Right renal pelvis (tissue), 4 donors: ENCODE measurements at places on chromosomes 7 and 10.

DNA sequence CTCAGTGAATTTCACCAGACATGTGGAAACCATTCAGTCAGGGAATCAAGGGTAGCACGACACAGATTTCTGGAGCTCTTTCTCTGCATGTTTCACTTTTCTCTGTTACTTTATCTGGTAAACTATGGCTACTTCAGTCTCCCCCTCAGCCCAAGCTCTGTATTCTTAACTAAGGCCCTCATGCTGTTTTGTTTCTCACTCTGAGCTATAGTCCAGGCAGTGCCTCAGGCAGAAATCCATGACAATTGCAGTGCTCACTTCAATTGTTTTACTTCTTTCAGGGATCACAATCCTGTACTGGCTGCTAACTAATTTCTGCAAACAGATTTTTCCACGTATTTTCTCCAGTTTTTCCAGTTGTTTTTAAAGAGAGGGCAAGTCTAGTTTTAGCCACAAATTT, 1599.9 kb upstream of the LRRTM3 start:
- no peak for DNase-seq

GRCh38 chr10:21265622-21266021, 259.9 kb downstream of the SKIDA1 start:
- DNase-seq = no peak

GRCh38 chr7:19442016-19442785, 266.6 kb downstream of the POLR1F start:
- no peak for DNase-seq

DNA sequence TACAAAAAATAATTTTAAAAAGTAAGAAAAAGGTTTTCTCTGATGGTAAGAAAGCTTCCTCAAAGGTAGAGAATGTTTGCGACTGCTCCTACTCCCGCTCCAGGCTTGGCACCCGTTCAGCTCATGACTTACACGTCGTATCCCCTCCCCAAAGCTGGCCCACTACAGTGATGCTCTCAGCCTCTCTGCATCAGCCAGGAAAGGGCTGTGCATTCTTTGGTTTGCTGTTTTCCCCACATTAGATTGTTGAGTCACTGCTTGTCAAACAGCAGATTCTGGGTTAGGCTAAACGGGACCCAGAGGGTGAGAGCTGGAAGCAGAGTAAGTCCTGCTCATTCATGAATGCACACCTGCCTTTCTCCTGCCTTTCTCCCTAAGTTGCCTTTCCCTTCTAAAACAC, 54.7 kb upstream of the NMT2 start:
- no peak for DNase-seq

DNA sequence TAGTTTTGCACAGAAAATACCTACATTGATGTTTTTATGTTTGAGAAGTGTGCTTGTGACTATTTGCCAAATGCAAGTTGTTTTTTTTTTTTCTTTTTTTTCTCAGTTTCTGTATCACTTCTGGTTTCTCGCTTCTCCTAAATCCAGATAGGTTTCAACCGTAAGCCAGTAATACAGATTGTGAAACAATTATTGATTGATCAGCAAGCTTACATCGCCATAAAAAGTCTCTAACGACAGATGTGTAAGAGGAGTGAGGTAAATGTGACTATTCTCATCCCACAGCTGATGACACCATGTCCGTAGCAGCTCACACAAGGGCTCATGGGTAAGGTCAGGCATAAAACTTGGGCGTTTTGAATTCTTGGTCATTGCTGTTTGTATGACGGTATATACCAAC, 202.8 kb upstream of the AKR1E2 start:
- DNase-seq = no peak

DNA sequence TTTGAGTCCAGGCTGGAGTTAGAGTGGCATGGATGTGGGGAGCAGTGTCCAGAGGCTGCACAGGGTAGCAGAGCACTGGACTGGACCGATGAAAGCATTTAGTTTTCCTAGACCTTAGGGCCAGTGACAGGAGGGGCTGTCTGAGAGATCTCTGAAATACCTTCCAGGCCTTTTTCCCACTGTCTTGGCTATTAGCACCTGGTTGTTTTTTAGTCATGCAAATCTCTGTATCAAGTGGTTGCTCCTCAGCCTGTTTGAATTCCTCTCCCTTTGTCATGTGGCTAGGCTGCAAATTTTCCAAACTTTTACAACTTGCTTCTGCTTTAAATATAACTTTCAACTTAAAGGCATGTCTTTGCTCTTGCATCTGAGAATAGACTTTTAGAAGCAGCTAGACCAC, 504.3 kb upstream of the VSTM2A start:
- DNase-seq = no peak

DNA sequence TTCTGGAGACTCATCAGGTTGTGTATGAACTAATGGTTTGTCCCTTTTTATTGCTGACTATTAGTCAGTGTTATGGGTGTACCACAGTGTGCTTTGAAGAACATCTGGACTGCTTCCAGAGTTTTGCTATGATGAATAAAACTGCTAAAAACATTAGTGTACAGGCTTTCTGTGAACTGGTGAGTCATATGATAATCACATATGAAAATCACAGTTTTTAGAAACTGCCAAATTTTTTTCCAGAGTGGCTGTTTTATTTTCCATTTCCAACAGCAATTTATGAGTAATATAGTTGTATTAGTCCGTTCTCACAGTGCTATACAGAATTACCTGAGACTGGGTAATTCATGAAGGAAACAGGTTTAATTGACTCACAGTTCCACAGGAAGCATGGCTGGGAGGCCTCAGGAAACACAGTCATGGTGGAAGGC, 281.2 kb upstream of the VSTM2A start:
- no peak for DNase-seq

DNA sequence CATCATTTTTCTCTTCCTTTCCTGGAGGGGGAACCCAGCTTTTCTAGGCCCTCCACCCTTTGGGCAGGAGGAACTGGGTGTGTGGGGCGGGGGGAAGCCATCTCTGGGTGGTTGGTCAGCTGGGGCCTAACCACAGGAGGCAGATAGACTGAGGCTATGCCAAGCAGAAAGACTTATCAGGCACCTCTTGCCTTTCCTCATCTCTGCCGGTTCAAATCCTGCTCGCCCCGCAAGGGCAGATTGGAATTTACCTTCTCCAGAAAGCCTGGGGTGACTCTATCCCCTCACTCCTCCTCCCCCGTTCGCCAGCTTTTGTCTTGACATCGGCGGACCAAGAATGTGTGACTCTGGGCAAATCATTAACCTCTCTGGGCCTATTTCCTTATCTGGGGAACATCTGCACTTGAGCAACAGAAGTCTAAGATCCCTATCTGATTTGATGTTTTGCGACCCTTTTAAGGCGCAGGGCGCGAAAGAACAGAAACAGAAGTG, 584 bp upstream of the GARS1 start:
- no peak for DNase-seq

DNA sequence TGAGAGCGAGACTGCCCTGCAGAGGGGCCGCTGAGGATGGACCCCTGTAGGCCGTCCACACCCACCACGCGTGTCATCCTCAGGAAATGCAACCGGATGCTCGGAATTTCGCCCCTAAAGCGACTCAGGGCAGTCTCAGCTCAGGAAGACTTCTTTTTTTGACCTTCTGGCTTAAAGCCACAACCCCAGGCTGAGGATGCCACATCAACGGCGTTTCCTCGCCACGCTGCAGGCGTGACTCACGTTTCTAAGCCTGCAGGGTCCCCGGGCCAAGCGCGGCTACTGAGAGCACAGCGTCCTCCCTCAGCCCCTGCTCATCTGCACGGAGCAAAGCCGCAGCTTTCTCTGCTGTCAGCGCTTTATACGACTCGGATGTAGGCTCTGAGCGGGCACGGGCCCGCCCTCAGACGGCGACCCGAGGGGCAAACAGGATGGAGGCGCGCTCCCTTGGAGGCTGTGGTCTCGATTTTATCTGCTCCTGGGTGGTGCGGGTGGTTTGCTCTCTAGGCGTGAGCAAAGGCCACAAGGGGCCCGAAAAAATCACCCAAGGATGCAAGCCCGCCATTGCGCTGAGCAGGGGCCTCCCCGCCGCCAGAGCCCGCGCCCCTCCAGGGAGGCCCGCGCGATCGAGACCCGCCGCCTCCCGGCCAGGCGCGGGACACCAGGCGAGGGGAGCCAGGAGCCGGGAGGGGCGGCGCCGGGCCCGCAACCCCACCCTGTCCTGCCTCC, 726 bp upstream of the INSIG1 start:
- no peak for DNase-seq

DNA sequence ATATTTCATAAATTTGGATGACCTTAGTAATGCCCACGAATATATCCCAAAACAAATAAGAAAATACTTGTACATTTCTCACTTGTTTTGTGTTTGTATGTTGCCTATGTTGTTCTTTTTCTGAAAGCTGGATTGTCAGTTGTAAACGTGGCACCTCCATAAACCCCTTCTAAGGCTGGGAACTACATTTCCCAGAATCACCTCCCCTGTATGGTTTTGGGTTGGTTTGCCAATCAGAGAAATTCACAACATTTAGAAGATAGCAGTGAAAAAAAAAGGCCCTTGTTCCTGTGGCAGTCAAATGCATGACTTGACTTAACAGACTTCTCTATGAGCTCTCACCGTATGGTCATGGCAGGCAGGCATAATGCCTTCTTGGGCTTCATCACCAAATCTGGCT, 676.3 kb upstream of the STEAP1 start:
- DNase-seq = no peak

- DNase-seq = no peak
These were observed 62.8 kb downstream of the TACC2 start for GRCh38 chr10:122051609-122052385.

- DNase-seq = no peak
These were observed 202.3 kb upstream of the LRRN3 start for GRCh38 chr7:110888641-110889040.

GRCh38 chr10:111996103-111996502, 187.5 kb downstream of the GPAM start:
- no peak for DNase-seq

DNA sequence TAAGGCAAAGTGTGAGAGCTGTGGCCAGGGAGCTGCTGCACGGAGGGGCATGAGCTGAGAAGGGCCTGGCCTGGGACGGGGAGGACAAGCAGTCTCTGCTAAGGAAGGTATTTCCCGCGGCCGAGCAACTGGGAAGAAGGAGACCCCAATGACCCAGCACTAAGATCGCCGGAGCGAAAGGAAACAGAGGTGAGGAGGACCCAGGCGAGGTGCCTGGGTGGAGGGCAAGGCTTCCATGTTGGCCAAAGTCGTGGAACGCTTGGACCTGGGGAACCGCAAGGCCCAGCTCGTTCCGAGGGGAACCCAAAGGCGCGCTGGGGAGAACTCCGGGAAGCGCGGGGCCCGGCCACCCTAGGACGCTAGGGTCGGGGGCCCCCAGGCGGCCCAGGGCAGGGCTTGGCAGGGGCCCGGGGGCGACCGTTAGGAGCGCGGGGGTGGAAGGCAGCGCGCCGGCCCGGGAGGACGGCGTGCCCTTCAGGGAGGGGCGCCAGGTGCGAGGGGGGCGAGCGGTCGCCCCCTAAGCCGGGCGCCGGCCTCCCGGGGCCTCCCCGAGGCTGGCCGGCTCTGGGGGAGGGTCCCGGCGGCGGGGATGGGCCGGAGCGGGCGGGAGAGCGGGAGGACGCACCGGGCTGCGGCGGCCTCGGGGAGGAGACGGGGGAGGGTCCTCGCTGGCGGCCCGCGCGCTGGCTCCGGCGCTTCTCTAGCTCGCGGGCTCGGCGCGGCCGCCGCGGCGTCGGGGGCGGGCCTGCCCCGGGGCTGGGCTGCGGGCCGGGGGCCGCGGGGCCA, 545 bp downstream of the GIGYF1 start:
- no peak for DNase-seq

- DNase-seq = no peak
These were observed 84.2 kb downstream of the CDK6 start for GRCh38 chr7:92751902-92752901.
